ENCODE measurements at places on chromosomes 5 and 9. TPM values are rescaled to one million over a fixed set of nuclear protein-coding genes. Genes with fewer than 3 reads are reported as not detected.

Gene HRCT1
- not detected for total RNA-seq

Gene ZNF366
- total RNA-seq, result 0.10 TPM

Gene APBA1
- 0.52 TPM for total RNA-seq

Gene SPINK4
- not detected for total RNA-seq

Gene UTP15
- 88.5 TPM for total RNA-seq

Gene HTR4
- total RNA-seq, result not detected

Data from mononuclear cell (primary cell).